ENCODE measurements at places on chromosomes 5 and 9.

GRCh38 chr5:68353605-68354004 is 138.0 kb downstream of the PIK3R1 start:
- DNase-seq: no peak

DNA sequence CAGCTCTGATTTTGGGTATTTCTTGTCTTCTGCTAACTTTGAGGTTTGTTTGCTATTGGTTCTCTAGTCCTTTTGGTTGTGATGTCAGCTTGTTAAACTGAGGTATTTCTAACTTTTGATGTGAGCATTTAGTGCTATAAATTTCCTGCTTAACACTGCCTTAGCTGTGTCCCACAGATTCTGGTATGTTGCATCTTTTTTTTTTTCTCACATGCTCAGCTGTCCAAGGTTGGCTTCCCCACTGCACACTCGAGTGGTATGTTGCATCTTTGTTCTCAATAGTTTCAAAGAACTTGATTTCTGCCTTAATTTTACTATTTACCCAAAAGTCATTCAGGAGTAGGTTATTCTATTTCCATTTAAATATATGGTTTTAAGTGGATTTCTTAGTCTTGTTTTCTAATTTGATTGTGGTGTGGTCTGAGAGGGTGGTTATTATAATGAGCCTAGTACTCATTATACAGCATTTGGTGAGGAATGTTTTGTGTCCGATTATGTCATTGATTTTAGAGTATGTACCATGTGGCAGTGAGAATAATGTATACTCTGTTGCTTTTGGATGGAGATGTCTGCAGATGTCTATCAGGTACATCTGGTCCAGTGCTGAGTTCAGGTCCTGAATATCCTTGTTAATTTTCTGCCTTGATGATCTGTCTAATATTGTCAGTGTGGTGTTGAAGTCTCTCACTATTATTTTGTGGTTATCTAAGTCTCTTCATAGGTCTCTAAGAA is 42.2 kb upstream of the IFNE start:
- DNase-seq: no peak

DNA sequence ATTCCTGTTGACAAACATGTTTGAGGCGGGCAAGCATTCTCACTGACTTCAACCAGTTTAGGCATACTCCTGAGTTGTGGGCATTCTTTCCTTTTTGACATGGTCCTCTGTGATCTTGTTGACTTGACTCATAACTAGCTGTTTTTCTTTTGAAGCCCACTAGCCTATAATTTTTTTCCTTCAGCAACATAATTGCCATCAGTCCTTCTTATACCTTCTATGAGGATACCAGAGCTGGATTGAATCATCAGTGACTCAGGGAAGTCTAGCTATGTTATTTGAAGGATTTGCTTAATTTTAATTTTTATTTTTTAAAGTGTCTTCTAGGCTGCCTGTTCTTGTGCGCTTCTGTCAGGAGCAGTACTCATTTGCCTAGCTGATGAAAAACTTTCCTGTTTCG is 259.5 kb downstream of the NR3C1 start:
- no peak for DNase-seq

DNA sequence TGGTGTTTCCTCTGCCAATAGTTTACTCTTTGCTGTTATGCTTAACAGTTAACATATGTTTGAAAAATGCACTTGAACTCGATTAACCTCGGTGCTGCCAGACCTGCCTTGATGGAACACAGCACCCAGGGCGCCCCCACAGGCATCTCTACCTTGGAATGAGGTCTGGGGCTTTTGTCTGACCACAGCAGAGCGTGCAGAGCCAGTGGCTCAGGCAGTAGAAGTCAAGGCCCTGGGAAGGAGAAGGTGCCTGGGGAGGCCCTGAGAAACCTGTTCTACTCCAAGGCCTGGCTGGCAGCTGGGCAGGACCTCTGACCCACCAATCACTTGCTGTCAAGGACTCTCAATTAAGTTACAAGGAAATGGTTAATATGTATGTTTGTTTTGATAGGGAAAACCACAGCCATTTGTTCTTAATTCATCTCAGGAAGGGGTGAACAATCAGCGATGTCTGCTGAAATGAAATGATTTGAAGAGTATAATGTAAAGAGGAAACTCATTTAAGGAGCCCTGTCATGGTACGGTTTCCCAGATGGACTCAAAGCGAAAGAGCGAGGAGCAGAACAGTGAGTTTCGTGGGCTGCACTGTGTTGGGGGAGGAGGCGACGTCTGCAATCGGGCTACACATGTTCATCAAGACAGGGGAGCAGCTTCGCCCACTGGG is 21.9 kb downstream of the MACROH2A1 start:
- DNase-seq: no peak

GRCh38 chr5:96743065-96743768 is 64.5 kb downstream of the ERAP1 start:
- no peak for DNase-seq

DNA sequence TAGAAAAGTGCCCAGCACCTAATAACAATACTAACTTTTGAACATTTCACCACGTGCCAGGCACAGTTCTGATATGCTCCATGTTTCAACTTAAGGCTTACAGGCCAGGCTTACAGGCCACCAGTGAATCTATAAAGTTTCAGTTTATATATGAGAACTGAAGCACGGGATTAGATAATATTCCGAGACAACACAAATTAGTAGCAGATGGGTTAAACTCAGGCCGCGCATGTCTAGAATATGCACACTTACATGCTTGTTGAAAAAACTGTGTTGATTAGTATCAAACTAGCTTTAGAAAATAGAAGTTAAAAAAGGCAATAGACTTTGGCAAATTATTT is 587.9 kb downstream of the MTRR start:
- no peak for DNase-seq

DNA sequence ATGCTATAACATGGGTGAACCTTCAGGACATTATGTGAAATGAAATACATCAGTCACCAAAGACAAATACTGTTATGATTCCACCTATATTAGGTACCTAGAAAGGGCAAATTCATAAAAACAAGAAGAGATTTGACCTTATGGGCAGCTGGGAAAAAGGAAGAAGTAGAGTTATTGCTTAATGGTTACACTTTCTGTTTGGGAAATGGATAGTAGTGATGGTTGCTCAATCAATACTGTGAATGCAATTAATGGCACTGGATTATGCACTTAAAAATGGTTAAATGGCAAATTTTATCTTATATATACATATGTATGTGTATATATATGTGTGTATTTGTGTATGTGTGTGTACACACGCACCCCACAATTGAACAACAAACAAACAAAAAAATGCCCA is 15.2 kb downstream of the FKBP15 start:
- DNase-seq: no peak

DNA sequence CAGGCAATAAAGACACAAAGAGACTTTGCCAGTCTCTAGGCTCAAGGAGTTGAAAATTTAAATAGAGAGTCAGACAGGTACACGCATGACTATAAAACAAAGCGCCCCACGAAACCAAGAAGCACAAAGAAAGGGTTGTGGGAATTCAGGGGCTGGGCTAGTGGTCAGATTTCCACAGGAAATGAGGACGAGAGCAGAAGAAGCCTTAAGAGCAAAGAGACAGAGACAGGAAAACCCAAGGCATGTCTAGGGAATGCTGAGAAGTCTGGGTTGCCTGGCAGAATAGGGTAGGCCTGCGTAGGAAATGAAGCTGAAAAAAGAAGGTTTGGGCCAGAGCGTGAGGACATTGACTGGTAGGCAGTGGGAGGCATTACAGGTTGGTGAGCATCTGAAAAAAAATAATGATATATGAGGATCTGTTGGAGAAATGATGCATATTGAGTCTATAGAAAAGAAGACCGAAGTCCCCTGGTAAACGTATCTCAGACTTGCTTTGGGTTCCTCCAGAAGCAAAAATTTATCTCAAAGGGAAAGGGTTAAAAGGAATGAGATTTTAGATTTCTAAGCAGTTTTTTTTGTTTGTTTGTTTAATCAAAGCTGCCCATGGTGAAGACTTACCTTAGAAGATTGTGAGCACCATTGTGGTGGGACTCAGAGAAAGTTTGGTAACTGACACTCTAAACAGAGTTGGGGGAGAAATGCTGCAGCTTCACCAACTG is 51.8 kb downstream of the SLC1A3 start:
- no peak for DNase-seq

DNA sequence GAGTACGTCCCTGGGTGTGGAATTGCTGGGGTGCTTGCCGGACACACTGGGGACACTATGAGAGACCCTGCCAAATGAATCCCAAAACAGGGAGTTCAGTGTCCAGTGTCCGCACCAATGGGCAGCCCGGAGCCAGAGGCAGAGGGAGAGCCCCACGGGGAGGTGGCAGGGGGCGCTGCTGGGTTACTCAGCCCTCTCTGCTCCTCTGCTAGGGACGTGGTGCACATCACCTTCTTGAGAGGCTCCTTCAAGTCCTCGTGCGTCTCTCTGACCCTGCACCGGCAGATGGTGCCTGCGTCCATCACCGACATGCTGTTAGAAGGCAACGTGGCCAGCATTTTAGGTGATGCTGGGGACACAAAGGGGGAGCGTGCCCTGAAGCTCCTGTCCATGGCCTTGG is 20.8 kb downstream of the STKLD1 start:
- DNase-seq: no peak

DNA sequence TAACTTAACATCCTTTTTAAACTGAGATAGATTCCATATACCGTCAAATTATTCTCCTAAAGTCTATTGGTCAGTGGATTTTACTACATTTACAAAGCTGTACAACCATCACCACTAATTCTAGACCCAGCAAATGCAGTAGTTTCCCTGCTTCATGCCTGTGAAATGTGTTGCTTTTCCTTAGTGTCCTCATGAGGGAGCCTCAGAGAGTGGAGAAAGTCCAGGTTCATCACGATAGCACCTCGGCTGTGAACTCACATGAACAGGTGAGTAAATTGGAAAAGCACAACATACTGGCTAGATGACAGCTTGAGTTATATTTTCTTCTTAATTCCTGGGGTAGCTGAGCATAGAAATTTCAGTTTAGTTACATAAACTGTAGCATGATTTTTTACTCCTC is 653.7 kb downstream of the MTRR start:
- no peak for DNase-seq

DNA sequence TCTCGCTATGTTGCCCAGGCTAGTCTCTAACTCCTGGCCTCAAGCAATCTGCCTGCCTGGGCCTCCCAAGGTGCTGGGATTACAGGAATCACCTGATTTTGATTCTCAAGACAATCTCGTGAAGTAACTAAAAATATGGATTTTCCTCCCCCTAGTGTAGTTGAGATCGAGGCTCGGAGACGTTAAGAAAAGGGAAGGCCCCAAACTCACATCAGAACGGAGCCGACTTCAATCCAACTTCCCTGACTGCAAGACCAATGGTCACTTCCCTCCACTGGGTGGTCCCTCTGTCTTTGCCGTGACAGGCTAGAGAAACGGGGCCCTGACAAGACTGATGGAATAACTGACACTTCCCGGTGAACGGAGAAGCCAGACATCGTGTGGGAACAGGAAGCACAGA is 28.3 kb downstream of the BARHL1 start:
- DNase-seq: no peak

- no peak for DNase-seq
Observed at GRCh38 chr5:115295777-115296123, 704 bp downstream of the CCDC112 start.

- DNase-seq: no peak
Observed at GRCh38 chr5:111928511-111928910, 171.5 kb upstream of the NREP start.

GRCh38 chr9:97299809-97300414 is 7.5 kb upstream of the CCDC180 start:
- no peak for DNase-seq

DNA sequence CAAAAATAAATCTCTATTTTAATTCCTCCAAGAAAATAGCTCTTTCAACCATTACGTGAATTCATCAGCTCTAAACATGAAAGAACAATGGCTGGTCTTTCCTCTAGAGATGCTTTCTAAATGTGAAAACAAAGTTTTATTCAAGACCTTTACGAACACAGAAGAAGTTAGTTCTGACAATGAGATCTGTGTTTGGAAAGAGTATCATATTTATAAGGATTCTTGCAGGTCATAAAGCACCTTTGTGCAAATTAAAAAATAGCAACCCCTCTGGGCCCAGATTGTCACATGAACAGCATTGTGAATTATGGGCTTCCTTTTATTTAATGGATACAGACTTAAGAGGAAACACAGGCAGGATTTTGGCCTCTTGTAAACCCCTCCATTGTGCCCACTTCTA is 17.7 kb upstream of the FTMT start:
- DNase-seq: no peak
